Aorta (tissue), 5 donors: ENCODE measurements at places on chromosomes 2 and 18. TPM values are rescaled to one million over a fixed set of nuclear protein-coding genes. Genes with fewer than 3 reads are reported as not detected.

- DNase-seq = peak; percentile 81
Observed at GRCh38 chr2:120318626-120319025, 27.3 kb upstream of the INHBB start.

GRCh38 chr18:36814994-36815393, 13.8 kb downstream of the TPGS2 start:
- no peak for DNase-seq

DNA sequence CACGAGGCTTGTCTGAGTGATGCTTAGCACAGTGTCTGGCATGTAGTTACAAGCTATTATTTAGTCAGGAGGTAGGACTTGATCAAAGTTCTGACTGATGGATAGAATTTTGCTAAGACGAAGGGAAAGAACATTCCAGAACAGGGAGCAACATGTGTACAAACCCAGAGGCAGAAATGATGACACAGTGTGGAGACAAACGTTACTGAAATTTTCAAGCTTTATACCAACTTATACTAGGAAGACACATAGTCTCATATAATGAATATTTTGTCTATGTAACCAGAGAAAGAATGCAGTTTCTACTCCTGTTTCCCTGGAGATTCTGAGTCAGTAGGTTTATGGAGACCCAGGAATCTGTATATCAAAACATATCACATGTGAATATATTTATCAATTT, 123.4 kb downstream of the FAM124B start:
- DNase-seq = no peak

- DNase-seq = no peak
Observed at GRCh38 chr18:63588909-63589308, 1.8 kb downstream of the SERPINB13 start.

- no peak for DNase-seq
Observed at GRCh38 chr2:206721256-206721920, 3.2 kb upstream of the DYTN start.

Gene AAMP
- polyA plus RNA-seq = 59.2 TPM

Gene NEU4
- not detected for polyA plus RNA-seq
